ENCODE measurements at places on chromosomes 13 and 19.

GRCh38 chr19:16067205-16067938 is 8.9 kb upstream of the TPM4 start:
- H3K27me3 ChIP-seq = no peaks in the 10 kb centered on the region
- peaks cover 30% of the 10 kb centered on the region for H3K4me1 ChIP-seq
- no peaks in the 10 kb centered on the region for H3K36me3 ChIP-seq

DNA sequence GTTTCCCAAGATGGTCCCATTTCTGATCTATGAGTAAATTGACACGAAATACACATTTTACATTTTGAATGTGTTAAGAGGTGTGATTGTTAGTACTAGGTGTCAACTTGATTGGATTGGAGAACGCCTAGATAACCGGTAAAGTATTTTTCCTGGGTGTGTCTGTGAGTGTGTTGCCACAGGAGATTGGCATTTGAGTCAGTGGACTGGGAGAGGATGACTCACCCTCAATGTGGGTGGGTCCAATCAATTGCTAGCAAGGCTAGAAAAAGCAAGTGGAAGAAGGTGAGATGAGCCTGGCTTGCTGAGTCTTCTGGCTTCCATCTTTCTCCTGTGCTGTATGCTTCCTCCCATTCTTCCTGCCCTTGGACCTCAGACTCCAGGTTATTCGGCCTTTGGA is 960.7 kb upstream of the PCDH9 start:
- H3K4me1 ChIP-seq = no peaks in the 10 kb centered on the region
- no peaks in the 10 kb centered on the region for H3K36me3 ChIP-seq
- no peak for DNase-seq
- H3K4me3 ChIP-seq = no peak overlapping the region
- no peaks in the 10 kb centered on the region for H3K27me3 ChIP-seq
- no peak overlapping the region for H3K27ac ChIP-seq

DNA sequence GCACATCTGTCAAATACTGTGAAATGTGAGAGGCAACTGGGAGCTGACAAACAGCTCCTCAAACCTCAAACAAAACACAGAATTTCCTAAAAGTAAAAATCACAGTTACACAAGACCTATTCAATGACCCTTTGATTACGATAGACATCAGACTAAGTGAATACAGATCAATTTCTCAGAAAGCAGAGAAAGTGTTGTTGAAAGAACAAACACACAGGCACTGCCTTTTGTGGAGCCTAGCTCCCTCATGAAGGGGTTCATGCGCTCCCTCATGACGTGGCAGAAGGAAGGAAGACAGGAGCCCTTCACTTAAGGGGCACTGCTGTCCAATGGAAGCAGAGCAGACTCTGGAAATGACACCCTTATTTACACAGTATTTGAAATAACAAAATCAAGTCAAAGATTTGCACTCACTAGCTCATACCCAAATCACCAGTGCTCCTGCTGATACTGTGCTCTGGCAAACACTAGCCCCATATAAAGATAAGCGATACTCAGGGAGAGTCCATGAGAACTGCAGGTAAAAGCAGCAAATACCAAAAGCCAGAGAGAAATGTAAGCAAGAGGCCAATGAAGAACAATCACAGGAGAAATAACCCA is 144.9 kb downstream of the KLF12 start:
- peaks cover 64% of the 10 kb centered on the region for H3K4me1 ChIP-seq
- no peak for DNase-seq
- H3K27ac ChIP-seq = peak overlapping the region; percentile 47
- H3K4me3 ChIP-seq = no peak overlapping the region
- no peaks in the 10 kb centered on the region for H3K27me3 ChIP-seq

DNA sequence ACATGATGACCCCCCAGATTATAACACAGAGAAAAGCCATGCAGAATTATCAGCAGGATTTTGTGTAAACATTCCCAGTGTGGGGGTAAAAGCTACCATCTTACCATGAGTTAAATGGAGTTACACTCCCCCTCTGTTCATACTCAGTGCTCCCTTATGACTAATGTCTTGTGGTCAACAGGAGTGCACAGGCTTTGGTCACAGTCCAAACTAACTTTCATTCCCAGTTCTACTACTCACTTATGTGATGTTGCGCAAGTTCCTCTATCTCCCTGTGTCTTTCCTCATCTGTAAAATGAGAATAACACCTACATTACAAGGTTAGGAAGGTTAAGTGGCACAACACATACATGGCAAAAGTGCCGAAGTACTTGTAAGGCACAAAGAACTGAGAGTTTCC is 277.9 kb downstream of the RBM26 start:
- H3K4me3 ChIP-seq = no peak overlapping the region
- H3K4me1 ChIP-seq = peaks cover 2% of the 10 kb centered on the region
- no peaks in the 10 kb centered on the region for H3K27me3 ChIP-seq
- no peaks in the 10 kb centered on the region for H3K36me3 ChIP-seq

DNA sequence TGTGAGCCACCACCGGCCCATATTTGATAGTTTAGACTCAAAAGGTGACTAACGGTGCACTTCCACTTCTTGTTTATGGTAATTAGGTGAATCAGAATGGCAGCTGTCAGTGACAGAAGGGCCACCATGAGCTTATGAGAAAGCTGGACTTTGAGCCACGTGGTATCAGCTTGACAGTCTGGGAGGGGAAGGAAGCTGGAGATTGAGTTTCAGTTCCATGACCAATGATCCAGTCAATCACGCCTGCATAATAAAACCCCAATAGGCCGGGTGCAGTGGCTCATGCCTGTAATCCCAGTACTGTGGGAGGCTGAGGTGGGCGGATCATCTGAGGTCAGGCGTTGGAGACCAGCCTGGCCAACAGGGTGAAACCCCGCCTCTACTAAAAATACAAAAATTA is 8.2 kb downstream of the EID2B start:
- no peaks in the 10 kb centered on the region for H3K27me3 ChIP-seq
- H3K36me3 ChIP-seq = no peaks in the 10 kb centered on the region
- DNase-seq = no peak
- H3K27ac ChIP-seq = no peak overlapping the region
- H3K4me1 ChIP-seq = peaks cover 4% of the 10 kb centered on the region

- H3K4me3 ChIP-seq = no peak overlapping the region
- peaks cover 14% of the 10 kb centered on the region for H3K36me3 ChIP-seq
- no peak for DNase-seq
- no peak overlapping the region for H3K27ac ChIP-seq
Measured at GRCh38 chr19:14470031-14470876, 4.9 kb downstream of the PTGER1 start.

- peaks cover 36% of the 10 kb centered on the region for H3K36me3 ChIP-seq
- H3K27me3 ChIP-seq = no peaks in the 10 kb centered on the region
- H3K4me3 ChIP-seq = peak overlapping the region; percentile 94
- peak overlapping the region; percentile 96 for H3K27ac ChIP-seq
- DNase-seq = peak; percentile 78
- peaks cover 44% of the 10 kb centered on the region for H3K4me1 ChIP-seq
Measured at GRCh38 chr19:12733369-12734214, 892 bp downstream of the TRIR start.

- H3K4me1 ChIP-seq = peaks cover 35% of the 10 kb centered on the region
- peak overlapping the region; percentile 95 for H3K27ac ChIP-seq
- H3K27me3 ChIP-seq = no peaks in the 10 kb centered on the region
- peaks cover 9% of the 10 kb centered on the region for H3K36me3 ChIP-seq
Measured at GRCh38 chr13:39038569-39039030, 344 bp downstream of the NHLRC3 start.

DNA sequence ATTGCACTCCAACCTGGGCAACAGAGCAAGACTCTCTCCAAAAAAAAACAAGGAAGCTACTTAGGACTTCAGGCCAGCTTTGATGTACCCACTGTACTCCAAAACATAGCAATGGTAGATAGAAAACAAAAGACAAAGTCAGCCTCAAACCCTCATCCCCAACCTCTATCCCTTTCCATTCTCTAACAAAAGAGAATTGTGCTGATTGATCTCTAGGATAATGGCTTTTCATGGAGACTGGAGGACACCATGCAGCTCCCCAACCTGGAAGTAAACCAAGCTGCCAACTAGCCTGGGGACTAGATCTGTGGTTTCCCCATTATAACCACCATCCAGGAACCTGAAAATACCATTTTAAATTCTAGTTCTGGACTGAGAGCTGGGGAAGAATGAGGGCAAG is 4.3 kb upstream of the ZDHHC20 start:
- no peak for DNase-seq
- H3K27me3 ChIP-seq = no peaks in the 10 kb centered on the region
- no peak overlapping the region for H3K27ac ChIP-seq
- no peaks in the 10 kb centered on the region for H3K36me3 ChIP-seq
- no peaks in the 10 kb centered on the region for H3K4me1 ChIP-seq

DNA sequence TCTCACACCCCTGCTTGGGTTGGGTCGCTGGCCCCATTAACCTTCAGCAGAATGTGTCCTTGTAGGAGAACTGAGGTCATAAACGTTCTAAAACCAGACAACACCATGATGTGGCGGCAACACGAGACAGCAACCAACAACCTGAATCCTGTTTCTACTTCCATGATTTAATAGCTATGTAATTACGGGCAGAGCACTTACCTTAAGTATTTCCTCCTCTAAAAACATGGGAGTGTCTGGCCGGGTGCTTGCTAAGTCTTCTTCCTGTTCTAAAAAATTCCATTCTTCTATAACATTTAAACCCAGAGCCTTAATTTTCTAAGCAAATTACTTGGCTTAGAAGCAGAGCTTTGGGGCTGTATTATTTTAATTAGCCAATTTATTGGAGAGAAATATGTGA is 33.5 kb upstream of the IRS2 start:
- H3K27ac ChIP-seq = no peak overlapping the region
- DNase-seq = no peak
- no peaks in the 10 kb centered on the region for H3K4me1 ChIP-seq
- H3K27me3 ChIP-seq = peaks cover 20% of the 10 kb centered on the region

GRCh38 chr19:29285878-29286277 is 72.9 kb upstream of the UQCRFS1 start:
- H3K4me3 ChIP-seq = no peak overlapping the region
- H3K4me1 ChIP-seq = no peaks in the 10 kb centered on the region
- no peak for DNase-seq
- peaks cover 22% of the 10 kb centered on the region for H3K27me3 ChIP-seq

DNA sequence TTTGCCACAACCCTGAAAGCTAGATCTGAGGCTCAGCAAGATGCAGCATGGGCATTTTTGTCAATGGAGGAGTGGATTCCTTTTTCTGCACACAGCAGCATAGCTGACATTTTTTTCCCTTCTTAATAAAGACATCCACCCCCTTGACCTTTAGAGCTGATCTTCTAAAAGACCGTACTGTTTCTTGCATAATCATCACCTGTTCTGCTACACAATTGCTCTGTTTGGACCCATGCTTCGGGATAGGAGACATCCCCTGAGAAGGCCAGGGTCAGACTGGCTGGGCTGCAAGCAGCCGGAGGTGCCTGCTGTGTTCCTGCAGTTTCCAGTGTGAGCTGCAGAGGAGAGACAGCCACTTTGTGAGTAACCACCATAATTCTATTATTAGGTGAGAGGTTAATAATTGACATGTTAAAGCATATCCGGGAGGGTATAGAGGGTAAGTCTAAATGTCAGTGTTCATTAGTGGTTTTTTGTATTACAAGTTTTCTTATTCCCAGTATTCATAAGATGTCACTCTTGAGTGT is 108.5 kb upstream of the C1QTNF9B start:
- no peak for DNase-seq
- H3K4me3 ChIP-seq = no peak overlapping the region
- H3K4me1 ChIP-seq = no peaks in the 10 kb centered on the region
- H3K27me3 ChIP-seq = no peaks in the 10 kb centered on the region
- no peaks in the 10 kb centered on the region for H3K36me3 ChIP-seq

DNA sequence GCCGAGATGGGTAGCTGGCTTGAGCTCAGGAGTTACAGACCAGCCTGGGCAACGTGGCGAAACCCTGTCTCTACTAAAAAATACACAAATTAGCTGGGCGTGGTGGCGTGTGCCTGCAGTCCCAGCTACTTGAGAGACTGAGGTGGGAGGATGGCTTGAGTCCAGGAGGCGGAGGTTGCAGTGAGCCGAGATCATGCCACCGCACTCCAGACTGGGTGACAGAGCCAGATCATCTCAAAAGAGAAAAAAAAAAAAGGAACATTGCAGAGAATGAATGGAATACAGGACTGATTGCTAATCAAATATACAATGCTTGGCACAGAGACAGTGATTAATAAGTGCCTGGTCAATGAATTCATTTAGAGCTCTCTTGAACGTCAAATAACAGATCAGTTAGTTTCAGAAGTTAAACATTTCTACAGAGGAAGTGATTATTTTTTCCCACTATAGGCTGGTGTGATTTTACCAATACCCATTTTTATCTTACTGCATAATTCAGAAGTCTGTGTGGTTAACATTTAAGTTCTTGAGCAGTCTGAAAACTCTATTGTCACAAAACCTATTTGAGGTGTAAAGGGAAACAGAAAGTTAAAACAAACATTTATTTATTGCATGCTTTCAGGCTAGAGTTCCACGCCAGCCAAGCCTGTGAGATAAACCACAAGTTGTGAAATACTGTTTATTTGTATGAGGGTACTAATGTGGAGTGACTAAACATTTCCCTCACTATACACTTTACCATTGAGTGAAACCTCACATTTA is 7.7 kb upstream of the TBC1D4 start:
- H3K27me3 ChIP-seq = peaks cover 29% of the 10 kb centered on the region
- H3K4me3 ChIP-seq = no peak overlapping the region
- H3K27ac ChIP-seq = no peak overlapping the region
- DNase-seq = no peak
- H3K36me3 ChIP-seq = no peaks in the 10 kb centered on the region

GRCh38 chr19:49624967-49625910 is 14.7 kb downstream of the RRAS start:
- peaks cover 3% of the 10 kb centered on the region for H3K36me3 ChIP-seq
- no peaks in the 10 kb centered on the region for H3K4me1 ChIP-seq
- H3K27me3 ChIP-seq = no peaks in the 10 kb centered on the region
- no peak overlapping the region for H3K27ac ChIP-seq

DNA sequence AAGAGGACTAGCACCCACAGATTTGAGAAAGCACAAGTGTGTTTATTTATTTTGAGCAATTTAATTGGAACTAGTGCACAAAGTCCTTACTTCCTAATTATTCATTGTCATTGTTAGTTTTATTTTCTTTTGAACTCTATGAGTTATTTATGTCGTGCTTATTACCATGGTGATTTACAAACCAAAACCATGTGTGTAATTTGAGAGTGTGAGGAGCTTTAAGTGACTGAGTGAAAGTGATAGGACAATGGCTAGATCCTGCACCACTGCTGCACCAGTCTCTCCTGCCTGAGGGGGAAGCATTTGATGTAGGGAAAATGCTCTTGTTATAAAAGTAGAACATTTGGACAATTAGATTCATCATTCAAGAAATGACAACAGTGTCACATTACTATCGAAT is 172.3 kb upstream of the KLF12 start:
- peaks cover 3% of the 10 kb centered on the region for H3K36me3 ChIP-seq
- DNase-seq = no peak
- H3K27me3 ChIP-seq = no peaks in the 10 kb centered on the region
- no peak overlapping the region for H3K4me3 ChIP-seq
- peaks cover 17% of the 10 kb centered on the region for H3K4me1 ChIP-seq

- no peak for DNase-seq
- H3K27ac ChIP-seq = no peak overlapping the region
- peaks cover 4% of the 10 kb centered on the region for H3K36me3 ChIP-seq
- peaks cover 22% of the 10 kb centered on the region for H3K4me1 ChIP-seq
- no peaks in the 10 kb centered on the region for H3K27me3 ChIP-seq
Measured at GRCh38 chr13:20431687-20432384, 93.8 kb downstream of the CRYL1 start.

Measured in activated CD4-positive, alpha-beta memory T cell treated with anti-CD3 and anti-CD28 coated beads for 36 hours (primary cell).